ENCODE measurements at places on chromosomes 5 and 9. TPM values are rescaled to one million over a fixed set of nuclear protein-coding genes. Genes with fewer than 3 reads are reported as not detected.

DNA sequence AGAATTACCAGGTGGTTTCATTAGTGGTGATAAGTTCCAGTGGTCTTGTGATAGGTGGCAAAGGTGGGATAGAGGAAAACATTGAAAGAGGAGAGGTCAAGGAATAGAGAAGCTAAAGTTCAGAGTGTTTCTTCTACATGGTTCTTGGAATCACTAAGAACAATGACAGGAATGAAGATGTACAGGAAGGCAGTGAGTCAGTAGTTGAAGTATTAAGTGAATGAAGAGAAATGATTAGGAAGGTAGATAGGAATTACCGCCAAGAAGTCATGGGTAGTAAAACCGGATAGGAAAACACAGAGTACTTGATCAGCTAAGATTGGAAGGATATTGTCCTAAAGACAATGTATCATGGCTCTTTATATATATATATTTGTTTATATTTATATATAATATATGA is 37.9 kb upstream of the RASA1 start:
- DNase-seq: no peak

GRCh38 chr5:175383350-175383749 is 60.6 kb downstream of the DRD1 start:
- DNase-seq: no peak

GRCh38 chr5:151328734-151329133 is 18.6 kb downstream of the SLC36A2 start:
- no peak for DNase-seq

The CORO2A gene
- 5.1 TPM for total RNA-seq

- no peak for DNase-seq
Observed at GRCh38 chr5:170573114-170573513, 69.3 kb downstream of the KCNIP1 start.

All from CD8-positive, alpha-beta memory T cell (primary cell).